ENCODE measurements at places on chromosomes 7 and 10.

DNA sequence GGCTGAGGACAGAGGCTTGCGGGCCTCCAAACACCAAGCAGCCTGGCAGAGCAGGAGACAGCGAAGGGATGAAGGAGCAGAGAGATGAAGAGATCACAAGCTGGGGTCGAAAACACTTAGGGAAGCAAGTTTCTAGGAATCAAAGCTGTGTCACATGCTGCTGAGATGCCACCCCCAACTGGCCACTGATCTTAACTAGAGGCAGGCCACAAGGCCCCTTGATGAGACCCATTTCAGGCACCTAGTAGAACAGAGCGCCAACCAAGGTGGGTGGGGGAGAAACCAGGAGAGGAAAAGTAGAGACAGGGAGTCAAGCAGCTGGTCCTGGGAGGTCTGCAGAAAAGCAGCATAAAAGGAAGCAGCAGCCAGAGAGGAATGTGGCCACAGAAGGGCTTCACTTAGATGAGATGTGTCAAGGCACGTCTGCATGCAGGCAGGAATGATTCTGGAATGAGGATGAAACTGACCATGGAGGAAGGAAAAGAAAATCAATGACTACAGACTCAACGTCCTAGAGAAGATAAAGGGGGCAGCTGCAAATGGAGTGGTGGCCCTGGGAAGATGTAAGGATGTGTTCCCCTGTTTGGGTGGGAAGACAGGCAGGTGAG is 85.0 kb upstream of the DDC start:
- DNase-seq: no peak

DNA sequence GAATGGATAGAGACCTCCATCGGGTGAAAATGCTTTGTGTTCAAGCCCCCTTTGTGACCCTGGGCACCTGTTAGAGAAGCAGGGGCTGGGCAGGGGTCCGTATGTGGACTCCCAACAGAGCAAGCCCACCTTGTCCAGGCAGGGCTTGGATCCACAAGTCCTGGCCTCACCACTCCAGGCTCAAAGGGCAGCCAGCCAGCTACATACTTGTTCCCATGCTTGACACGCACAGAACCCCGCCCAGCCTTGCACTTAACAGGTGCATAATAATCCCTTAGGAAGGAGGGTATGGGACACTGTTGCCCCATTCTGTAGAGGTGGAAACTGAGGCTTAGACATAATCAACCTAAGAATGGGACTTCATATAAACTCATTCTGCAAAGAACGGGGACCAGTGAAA is 160.6 kb downstream of the PRKAG2 start:
- no peak for DNase-seq

- no peak for DNase-seq
Observed at GRCh38 chr7:159160450-159160849, 15.8 kb upstream of the VIPR2 start.

- no peak for DNase-seq
Observed at GRCh38 chr7:15096853-15097252, 194.3 kb upstream of the DGKB start.

GRCh38 chr7:150942001-150942590 is 36.0 kb downstream of the KCNH2 start:
- DNase-seq: peak; percentile 33

DNA sequence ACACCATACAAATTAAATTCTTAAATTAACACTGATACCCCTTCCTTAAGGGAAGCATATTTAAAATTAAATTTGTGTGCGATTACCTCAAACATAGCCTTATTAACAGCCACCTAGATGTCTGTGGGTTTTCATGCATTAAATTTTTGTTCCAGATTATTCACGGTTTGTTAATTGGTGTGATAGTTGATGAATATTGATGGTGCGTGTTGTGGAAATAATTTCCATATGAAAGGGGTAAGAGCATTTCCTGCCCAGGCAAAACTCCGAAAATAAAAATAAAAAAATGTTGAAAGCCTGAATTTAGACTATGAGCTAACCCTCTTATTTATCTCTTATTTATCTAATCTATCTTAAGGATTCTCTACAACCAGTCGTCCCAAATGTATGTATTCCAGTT is 679.3 kb upstream of the CELF2 start:
- no peak for DNase-seq

DNA sequence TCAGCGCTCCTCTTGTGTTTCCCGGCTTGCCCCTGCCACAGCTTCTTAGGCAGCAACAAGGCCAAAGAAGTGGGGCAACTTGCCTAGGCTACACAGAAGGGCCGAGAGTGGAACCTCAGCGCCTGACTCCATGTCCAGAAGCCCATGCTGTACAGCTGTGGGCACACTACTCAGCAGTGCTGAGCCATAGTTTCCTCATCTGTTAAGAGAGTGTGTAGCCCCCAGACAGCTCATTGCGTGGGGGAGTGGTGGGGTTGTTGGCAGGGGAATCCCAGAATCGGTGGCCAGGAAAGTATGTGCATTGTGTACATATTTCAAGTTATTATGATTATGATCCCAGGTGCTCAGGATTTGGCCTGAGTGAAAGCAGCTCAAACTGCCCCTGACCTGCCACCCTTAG is 96.2 kb downstream of the CDH23 start:
- no peak for DNase-seq

DNA sequence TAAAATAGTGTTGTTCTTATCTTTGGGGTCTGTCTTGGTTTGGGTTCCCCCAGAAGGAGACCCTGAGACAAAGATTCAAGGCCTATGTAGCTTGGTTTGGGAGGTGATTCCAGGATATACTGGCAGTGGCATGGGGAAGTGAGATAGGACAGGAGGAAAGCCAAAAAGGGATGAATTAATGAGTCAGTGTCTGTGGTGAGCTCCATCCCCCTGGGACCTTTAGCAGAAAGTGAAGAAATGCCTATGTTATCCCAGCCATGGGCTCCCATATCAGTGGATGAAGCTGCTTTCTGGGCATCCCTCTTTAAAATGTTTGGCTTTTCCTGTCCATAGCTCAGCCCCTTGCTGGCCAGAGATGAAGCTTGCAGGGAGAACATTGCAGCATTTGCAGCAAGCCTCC is 217.0 kb upstream of the CTBP2 start:
- no peak for DNase-seq

DNA sequence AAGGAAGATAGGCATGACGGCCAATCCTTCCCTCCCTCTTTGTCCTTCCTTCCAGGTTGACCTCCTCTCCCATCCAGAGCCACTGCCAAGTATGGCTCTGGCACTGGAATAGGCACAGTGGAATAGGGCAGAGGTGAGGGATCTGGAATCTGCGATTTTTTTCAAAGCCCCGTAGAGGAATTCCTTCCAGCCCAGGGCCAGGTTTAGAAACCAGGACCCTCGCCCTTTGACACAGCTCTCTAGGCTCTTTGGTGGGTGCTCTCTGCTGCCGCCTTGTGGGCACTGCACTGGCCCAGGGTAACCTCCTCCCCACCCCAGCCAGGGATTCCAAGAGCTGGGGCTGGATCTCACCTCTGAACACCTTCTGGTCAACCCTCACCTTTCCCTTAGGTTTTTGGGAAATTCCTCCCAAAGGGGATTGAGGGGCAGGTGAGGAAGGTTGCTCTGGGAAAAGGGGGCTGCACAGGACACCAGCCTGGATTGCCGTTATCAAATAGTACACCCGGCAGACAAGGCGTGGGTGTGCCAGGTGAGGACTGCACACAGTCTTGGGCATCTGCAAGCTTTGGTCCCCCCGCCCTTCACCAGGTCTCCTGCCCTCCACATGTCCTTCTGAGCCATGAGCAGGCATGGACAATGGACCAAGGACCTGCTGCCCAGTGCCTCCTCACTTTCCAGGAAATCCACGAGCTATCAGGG is 22.8 kb downstream of the C10orf105 start:
- peak; percentile 52 for DNase-seq

- DNase-seq: no peak
Observed at GRCh38 chr7:101702362-101702850, 73.3 kb upstream of the MYL10 start.

DNA sequence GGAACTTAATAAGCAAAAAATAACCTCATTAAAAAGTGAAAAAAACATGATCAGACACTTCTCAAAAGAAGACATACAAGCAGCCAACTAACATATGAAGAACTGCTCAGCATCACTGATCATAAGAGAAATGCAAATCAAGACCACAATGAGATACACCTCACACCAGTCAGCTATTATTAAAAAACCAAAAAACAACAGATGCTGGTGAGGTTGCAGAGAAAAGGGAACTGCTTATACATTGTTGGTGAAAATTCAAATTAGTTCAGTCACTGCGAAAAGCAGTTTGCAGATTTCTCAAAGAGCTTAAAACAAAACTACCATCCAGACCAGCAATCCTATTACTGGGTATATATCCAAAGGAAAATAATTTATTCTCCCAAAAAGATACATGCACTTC is 513.3 kb downstream of the MDFIC start:
- DNase-seq: no peak

- no peak for DNase-seq
Observed at GRCh38 chr10:10794046-10794445, 223.6 kb upstream of the CELF2 start.
